ENCODE measurements at places on chromosomes 1 and 21.

DNA sequence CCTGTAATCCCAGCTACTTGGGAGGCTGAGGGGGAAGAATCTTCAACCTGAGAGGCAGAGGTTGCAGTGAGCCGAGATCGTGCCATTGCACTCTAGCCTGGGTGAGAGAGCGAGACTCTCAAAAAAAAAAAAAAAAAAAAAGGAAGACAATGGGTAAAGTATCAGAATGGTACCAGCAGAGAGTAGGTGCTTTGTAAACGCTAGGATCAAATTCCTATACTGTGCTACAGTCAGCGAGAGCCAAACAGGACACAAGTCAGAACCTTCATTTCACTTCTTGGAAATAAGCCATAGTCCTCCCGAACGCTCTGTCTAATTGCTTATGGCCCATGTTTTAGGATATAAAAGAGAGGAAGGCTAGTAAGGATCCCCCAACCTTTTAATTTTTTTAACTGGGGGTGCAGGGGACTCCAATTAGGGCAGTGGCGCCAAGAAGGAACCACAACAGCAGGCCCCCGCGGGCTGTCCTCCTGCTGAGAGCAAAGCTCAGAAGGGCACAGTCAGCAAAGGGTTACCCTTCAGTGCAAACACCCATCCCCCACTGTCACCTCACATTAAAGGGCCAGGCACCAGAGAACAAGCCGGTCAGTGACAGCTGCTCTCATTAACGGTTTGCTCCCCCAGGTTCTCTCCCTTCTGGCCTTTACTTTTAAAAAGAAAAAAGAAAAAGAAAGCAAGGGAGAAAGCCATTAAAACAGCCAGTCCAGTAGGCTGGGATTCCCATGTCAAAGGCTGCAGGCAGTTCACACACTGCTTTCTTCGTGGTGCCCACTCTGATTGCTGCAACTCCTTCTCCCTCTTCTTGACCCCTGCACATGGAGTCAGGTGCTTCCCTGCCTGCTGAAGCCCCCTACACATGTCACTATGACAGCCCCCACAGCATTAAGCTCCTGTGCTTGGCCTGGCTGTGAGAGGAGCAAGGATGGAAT, 69.4 kb downstream of the PLPP3 start:
- DNase-seq, result no peak

DNA sequence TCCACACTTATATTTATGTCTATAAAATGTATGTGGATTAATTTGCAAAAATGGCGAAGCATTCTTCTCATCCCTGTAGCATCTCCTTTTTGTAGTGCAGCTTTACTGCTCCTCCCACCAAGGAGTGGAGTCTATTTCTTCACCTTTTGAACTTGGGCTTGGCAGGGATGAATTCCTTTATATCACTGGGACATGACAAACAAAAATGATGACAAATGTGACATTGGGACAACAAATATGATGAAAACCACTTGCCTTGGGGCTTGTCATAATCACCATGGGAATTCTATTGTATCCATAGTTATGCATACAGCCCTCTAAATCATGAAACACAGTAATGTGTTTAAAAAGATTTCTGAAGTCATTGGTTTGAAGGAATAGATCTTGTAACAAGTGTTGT, 155.0 kb downstream of the TNFSF18 start:
- no peak for DNase-seq

GRCh38 chr1:235161685-235162327, 756 bp upstream of the RBM34 start:
- DNase-seq, result no peak

DNA sequence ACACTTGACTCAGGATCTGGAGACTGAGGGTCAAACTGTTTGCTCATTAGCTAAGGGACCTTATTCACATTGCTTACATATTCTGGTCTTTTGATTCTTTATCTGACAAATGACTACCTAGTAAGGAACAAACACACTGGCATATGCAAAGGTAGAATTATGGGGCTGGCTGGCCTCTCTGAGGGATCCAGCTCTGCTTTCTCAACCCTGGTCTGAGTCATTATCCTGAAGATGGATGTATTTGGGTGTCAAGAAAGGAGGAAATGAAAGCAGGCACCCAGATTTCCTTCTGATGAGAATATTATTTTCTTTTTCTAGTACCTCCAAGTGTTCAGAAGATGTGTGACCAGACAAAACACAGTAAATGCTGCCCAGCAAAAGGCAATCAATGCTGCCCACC, 6.0 kb downstream of the SMCP start:
- no peak for DNase-seq

GRCh38 chr1:230831771-230832170, 36.5 kb downstream of the C1orf198 start:
- no peak for DNase-seq

DNA sequence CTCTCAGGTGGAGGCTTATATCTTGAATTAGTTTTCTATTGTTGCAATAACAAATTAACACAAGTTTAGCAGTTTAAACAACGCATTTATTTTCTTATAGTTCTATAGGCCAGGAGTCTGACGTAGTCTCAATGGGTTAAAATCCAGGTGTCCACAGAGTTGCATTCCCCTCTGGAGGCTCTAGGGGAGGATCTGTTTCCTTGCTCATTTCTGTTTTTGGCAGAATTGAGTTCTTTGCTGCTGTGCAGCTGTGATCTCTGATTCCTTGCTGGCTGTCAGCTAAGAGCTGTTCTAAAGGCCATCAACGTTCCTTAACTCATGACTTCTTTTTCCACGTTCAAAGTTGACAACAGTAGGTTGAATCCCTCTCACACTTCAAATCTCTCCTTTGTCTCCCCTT, 31.8 kb downstream of the S100A10 start:
- no peak for DNase-seq

DNA sequence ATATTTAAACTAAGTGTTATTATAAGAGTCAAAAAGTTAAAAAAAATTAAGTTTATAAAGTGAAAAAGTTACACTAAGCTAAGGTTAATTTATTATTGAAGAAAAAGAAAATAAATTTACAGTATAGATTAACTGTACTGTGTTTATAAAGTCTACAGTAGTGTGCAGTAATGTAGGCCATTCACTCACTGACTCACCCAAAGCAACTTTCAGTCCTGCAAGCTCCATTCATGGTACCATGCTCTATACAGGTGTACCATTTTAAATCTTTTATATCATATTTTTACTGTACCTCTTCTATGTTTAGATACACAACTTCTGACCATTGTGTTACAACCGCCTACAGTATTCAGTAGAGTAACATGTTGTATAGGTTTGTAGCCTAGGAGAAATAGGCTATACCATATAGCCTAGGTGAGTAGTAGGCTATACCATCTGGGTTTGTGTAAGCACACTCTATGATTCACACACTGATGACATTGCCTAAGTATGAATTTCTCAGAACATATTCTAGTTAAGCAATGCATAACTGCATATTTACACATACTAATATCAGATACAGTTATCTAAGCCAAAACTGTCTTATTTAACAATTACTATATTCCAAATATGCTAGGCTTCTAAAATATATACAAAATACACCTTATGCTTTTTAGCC, 80.6 kb upstream of the GFI1 start:
- no peak for DNase-seq

- no peak for DNase-seq
These were observed 87.9 kb downstream of the PLPP3 start for GRCh38 chr1:56491441-56491840.

DNA sequence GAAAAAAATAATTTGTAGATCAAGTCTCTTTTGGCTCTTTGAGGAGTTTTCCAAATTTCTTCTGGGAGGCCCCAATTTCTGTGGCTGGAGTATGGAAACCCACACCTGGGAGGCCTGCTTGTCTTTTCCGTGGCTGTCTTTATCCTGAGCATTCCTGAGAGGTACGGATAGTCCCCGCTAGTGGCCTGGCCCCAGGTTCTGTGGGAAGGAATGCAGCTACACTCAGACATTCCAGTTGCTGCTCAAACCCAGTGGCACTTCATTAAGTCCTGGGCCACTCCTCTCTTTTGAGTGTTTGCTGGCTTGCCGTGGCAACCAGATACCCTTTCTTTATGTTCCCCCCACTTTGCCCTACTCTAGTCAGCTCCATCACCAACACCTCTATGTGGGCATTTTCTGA, 310.4 kb downstream of the ASTN1 start:
- no peak for DNase-seq

DNA sequence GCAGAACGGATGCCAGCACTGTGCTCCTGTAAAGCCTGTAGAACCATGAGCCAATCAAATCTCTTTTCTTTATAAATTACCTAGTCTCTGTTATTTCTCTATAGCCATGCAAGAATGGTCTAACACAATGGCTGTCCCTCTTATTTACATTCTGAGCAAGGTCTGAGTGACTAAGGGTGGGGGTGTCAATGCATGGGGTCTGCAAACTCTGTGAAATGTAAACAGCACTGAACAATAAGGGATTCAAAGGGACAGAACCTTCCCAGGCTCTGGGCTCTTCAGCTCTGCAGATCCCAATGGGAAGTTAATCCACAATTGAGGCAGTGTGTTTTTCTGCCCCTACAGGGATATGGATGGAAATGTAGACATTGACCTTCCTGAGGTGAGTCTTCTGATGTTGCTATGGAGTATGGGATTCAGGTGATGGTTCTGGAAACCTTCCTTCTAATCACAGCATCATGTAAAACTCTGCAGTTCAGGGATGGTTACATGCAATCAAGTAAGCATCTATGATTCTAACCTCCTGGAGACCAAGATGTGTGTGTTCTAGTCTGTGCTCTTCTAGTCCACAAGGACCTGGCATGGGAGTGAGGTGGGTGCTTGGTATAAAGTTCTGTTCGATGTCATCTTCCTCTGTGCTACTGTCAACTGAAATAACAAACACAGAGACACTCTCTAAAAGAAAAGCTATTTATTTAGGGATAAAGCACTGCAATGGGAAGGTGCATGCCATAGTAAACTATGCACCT, 38.6 kb downstream of the CAPN9 start:
- DNase-seq, result no peak

DNA sequence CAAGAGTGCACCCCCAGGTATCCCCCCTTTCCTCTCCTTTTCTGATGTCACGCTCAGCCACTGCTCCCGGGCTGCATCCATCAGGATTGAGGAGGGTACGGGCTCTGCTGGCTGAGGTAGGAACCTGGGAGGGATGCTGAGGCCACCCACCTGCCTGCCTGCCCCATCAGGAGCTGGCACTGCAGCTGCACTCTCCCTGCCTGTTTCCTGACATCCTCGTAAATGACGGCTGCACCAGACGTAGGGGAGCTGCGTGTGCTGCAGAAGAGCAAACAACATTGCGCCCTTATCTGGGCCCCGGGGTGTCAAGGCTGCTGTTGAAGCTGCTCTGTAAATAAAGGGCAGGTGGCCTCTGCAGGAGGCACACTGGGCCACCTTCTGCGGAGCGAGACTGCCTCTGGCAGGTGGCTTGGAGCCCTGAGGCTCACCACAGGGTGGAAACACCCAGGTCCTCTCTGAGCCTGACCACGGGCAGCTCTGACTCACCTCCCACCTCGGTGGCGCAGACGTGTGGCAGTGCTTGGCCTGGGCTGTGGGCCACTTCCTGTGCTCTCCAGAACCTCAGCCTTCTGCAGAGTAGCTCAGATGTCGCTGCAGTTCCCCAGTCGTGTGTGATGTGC, 30.9 kb downstream of the SNAP47 start:
- DNase-seq, result no peak

DNA sequence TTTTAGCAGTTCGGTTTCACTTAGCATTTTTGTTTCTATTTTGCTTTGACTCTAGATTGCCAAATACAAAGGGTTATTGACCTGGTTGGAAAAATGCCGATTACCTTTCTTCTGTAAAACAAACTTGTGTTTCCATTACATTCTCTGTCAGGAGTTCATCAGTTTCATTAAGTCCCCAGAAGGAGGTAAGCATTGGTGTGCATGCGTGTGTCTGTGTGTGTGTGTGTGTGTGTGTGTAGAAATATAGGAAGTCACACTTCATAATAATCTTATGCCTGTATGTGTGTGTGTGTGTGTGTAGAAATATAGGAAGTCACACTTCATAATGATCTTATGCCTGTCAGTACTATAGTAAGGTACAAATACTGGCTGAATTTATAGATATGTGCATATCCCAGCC, 10.0 kb downstream of the RGSL1 start:
- DNase-seq, result no peak

DNA sequence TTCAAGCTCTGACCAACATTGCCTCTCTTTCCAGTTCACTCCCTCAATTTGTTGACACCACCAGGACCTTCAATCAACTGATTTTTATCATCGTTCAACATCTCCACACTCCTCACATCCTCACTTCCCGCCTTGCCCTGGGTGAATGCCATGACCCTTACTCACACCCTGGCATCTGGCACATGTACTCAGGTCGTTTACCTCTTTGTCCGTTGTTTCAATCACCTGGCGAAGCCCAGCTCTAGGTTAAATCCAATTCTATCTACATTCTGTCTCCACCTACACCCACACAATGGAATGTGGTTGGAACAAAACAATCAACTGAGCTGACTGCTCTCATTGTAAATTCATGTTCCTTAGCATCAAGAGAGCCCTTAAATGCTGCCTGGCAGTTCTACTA, 24.2 kb upstream of the TBX15 start:
- no peak for DNase-seq

GRCh38 chr1:159856576-159856975, 5.9 kb downstream of the VSIG8 start:
- DNase-seq, result no peak

DNA sequence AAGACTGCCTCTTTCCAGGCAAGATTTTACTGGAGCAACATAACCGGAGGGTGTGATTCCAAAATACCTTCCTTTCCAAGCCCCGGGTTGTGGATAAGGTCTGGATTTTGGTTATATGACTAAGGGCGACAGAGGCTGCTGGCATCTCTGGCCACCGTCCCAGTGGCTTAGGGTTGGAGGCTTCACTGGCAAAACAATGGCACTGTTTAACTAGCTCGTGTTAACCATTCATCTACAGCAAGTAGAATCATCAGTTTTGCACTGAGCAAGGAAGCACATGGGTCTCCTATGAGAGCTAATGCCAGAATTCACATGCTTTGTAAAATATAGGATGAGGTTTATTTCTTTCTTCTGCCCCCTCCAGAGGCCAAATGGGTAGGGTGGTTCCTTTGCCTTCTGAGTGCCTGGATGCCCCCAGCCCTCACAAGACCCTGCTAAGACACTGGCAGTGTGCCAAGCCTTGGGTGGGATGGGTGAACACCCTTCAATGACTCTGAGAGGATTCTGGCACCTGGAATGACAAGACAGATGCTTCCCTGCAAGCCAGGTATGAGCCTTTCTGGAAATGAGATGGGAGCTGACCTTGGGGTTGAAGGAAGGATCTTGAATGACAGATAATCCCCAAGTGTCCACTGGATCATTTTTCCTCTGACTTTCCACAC, 36.8 kb downstream of the DHCR24 start:
- DNase-seq, result no peak

DNA sequence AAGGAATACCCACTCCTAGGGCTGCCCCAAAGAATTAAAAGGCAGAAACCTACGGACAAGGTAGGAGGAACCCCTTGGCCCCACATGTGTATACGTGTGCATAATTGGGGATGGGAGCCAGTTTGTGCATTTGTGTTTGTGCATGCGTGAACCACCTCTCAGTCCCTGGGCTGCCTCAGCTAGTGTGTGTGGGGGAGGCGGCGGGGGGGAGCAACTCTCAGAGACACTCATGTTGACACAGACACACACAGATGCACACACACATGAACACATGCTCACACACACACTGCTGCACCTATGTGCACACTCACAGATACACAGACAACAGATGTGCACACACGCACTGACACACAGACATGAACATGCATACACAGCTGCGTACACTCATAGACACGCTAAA, 5.1 kb downstream of the LDLRAD1 start:
- DNase-seq, result no peak

DNA sequence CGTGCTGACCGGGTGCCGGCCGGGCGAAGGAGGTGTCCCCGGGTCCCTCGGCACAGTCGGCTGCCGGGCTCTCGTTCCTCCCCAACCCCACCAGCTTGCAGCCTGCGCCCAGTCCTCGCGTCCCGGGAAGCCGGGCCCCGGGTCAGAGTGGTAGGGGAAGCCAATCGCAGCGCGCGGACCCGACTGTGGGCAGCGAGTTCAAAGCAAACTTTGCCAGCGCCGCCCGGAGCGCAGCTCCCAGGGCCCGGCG, 328 bp downstream of the MYCL start:
- no peak for DNase-seq
